Stimulated activated CD4-positive, alpha-beta T cell treated with anti-CD3 and anti-CD28 coated beads, Interleukin-1b, Interleukin-23, amount 100 ng/mL, for 24 hours (primary cell): ENCODE measurements at places on chromosomes 12 and 14.
A peak's percentile ranks its signal among the peaks of the same experiment; 100 is the strongest.

GRCh38 chr12:39672976-39673375 is 53.4 kb upstream of the ABCD2 start:
- DNase-seq: no peak

DNA sequence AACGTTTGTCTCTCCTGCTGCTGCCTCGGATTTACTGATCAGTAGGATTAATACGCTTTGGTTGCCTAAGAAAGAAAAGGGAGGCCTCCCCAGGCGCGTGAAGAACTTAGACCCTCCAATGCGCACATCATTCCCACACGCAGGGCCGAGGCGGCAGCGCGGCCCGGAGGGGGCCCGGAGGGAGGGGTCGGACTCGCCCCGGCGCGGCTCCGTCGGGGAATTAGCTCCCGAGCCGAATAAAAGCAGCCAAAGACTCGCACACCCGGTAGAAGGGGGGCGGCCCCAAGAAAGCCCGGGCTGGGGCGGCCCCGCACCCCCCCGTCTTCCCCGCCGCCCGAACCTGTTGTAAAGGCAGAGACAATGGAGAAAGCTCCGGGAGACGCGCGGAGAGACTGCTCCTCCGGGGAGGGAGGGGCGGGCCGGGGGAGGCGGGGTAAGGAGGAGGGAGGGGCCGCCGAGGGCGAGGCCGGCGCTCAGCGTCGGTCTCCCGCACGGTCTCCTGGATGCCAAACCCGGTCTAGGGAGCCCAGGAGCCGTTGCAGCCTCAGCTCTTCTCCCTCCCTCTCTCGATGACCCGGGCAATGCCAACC is at the start of gene NELL2:
Gene NELL2, minus strand, starts transcription at position 362 of the 590 bp plus-strand sequence. CDS start 446 bp downstream, outside the sequence.
- DNase-seq: peak; percentile 56

DNA sequence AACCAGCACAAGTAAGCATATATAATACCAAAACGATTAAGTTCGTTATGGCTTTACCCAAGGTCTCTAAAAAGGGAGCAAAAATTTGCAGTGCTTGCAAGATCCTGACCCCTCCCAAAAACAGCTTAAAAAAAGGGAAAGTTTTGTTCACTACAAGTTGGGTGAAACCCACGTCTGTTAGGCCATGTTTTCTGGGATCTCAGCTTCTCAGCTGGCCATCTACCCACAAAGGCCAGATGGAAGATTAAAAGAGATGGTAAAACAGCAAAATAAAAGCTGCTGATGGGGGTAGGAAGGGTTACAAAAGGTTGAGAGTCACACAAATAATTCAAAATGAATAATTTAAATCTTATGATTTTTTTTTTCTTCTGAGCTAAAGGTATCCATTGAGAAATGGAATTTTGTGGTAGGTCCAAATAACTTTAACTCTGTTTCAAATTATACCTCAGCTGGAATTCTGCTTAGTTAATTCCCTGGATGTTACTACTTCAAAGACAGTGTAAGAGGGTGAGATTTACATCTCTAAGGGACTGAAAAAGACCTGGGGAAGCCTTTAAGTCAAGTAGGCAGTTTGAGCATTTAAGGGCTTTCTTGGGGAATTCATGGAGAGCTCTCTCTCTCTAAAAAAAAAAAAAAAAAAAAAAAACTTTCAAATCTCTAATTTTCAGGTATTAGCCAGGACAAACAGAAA is 185.6 kb upstream of the NAV3 start:
- no peak for DNase-seq

DNA sequence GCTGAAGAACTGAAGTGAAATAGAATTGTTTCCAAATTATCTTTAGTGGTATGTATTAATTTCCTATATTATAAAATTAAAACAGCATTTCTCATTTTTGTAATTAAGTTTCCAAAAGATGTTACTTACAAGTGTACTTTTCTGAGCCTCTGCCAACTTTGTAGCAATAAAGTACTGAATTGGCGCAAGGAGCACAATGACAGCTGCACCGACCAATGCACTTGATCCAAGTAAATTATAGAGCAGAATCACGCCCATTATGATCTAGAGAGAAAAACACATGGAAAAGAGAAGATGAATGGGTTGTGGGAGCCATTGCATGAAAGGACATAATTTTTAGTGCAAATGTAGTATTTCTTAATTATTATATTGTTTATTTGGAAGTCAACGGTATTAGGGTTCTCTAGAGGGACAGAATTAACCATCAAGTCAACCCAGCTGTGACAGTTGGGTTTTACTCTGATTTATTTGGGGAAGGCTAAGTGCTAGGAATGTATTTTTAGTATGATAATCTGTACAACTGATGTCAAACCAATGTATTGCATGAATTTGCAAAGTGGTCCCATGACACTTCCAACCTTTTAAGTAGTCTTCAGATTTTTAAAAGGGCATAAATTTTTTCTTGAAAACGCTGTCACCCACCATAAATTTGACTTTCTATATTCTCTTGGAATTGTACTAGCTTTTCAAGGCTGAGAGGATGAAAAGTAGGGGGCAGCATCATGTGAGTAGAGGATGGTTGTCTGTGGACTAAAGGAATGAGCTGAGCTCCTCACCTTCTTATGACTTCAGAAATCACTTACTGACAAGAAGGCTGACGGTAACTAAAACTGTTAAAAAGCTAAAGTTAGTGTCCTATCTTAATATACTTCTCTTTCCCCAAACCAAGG is 33.0 kb downstream of the ABCC9 start:
- no peak for DNase-seq

DNA sequence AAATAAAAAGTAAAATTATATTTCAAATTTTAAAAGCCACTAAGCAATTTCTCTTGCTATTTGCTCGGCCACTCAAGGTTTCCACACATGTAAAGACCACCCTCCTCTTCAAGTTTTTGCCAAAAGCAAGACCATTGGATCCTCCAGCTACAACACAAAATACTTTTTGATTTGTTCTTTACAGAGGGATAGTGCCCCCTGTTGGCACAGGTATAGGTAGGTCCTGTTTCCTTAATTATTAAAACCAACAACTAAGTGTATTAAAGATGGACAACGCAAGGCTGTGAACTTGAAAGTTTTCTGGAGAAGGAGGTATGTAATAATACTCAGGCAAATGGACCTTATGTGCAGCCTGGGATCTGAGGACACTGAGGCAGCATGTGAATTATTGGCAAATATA is 23.8 kb downstream of the ATP6V1D start:
- DNase-seq: no peak

- DNase-seq: peak; percentile 40
Measured at GRCh38 chr12:53046655-53047220, 3.1 kb upstream of the TNS2 start.

DNA sequence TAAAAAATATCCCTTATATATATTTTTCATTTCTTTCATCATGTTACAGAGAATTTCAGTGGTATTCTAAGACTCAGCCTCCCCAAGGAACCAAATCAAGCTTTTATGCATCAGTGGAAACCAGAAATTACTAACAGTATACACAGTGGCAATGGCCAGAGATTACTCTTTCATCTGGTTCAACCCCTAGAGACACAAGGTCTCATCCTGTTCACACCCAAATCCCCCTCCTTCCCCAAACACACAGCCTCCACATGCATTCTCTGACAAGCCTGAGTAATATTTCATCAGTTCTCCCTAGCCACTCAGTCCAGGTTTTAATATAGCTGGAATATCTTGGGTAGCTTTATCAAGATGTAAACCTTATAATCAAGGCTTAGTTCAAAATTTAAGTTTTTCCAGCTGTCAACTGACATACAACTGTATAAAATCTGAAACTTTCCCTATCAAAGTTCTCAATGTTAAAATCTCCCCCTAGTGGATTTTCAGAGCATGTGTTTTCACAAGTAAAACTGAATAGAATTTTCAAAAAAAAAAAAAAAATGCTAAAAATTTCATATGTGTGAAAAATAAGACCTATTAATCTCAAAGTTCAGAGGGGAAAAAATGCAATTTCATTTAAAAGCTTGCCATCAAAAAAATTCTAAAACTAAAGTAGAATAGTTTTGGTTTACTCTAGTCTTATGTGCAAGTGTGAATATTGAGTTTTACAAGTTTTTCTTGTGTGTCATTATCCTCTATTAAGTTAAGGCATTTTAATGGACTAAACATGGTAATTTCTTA is 10.5 kb upstream of the SSTR1 start:
- no peak for DNase-seq

DNA sequence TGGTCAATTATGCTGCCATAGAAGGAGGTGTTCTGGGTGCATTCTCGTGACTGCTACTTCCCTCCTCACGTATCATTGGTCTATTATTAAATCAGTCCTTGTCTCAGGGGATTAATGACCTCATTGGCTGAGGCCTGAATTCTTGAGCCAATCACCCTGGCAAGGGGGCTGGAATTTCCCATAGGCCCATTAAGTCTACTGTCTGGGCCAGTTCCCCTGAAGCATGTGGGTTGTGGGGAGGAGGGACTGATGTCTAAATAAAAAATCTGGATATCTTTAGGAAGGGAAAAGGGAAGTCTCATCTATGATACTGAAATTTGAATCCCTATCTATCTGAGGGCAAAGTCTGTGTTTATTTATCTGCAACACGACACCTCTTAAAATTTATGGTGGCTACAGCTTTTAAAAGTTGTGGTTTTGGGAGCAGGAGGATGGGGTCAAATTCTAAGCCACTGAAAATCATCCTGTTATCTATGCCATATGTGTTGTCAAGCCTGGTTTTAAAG is 71.9 kb downstream of the DYRK2 start:
- no peak for DNase-seq

GRCh38 chr12:116126610-116127009 is 150.9 kb downstream of the MED13L start:
- no peak for DNase-seq

DNA sequence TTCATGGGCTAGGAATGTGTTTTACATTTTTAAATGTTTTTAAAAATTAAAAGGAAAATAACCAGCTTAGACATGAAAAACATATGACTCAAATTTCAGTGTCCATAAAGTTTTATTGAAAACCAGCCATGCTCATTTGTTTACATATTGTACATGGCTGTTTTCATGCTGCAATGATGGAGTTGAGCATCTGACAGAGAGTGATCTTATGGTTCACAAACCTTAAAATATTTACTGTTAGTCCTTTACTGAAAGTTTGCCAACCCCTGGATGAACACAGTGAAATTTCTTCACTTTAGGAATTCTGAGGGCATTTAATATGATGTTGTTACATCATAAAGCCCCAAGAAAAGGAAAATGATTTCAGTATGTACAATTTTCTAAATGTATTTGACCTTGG is 16.1 kb downstream of the RASSF9 start:
- DNase-seq: no peak

DNA sequence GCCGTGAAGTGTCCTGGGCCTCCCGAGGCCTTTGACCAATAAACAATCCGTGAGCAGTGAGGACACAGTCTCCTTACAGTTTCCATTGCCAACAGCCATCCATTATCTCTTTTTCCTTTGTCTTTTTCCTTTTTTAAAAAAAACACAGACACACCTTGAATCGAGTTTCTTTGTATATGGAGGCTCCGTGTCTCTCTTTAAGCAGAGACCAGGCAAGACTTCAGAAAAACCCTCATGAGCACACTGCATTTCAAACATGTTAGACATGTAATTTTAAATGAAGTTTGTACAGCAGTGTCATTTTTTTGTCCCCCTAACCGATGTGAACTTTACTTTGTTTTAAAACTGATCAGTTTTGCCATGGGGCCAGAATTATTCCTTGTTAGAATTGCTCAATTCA is 111.1 kb downstream of the SPTSSA start:
- DNase-seq: no peak

DNA sequence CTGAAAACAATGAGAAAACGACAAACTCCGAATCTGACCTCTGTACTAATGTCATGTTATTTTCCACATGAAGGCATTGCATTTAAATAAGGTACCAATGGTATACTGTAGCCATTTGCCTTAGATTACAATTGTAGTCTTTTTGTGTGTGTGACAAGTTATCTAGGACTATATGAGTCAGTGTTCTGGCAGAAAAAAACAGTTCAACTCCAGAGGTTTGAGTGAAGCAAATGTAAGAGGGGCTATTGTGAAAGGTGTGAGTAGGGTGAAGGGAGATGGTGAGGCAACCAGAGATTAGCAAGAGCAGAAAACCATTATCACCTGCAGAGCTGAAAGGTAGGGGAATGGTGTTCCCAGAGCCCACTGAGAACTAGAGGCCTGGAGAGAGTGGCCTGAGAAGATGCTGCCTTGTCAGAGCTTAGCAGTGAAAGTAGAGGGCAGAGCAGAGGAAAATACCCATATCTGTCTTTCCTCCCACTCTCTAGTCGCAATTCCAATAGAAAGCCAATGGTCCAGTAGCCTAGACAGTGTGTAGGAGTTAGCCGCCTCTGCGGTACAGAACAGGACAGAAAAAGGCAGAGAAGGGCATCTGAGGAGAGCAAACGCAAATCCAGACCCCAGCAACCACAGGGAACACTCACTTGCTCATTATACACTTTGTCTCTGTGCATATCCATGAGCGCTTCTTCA is 112.2 kb downstream of the DYRK2 start:
- DNase-seq: no peak

GRCh38 chr12:13937735-13938134 is 43.7 kb downstream of the GRIN2B start:
- no peak for DNase-seq

DNA sequence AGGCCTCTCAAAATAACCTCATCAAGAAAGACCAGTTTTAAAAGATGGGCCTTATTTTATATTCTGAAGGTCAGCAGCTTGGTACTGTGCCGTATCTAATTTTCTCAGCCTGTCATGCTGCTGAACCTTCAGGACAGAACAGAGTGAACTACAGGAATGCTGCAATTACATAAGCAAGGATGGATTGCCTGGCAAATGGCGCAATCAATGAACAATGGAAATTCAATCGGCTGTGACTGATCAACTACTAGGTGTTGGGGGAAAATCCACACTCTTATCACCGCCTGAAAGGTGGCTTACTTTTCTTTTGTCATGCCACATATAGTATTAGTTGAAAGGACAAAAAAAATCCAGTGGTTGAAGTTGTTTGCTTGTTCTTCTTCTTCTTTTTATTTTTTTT is 8.5 kb downstream of the ACSS3 start:
- DNase-seq: no peak

DNA sequence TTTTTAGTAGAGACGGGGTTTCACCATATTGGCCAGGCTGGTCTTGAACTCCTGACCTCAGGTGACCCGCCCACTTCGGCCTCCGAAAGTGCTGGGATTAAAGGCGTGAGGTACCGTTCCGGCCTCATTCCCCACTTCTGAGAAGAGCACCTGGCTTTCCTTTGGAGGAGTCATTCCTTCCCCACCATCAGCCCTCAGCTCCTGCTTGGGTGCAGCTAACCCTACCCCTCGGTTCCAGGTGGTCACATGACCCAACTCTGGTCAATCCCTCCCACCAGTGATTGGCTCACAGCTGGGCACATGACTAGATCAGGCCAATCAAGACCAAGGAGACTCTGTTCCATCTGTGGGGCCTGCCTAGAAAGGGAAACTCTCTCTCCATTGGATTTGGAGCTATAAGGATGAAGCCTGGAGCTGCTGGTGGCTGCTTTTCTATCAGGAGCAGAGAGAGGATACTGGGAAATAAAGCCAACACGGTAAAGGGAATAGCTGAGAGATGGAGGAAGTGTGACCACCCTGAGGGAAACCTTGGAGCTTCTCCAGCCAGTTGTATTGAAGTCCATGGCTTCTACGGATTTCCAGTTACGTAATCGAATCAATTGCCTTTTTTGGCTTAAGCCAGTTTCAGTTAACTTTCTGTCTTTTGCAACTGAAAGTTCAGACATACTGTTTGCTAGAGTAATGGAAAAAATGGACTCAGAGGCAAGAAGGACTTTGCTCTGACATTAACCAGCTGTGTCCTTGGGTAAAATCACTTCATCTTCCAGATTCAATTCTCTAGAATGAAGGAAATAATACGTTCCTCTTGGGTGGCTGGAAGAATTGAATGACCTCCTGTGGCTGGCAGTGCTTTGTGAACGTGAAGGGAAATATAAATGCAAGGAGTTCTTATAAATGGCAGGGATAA is 19.7 kb upstream of the IFT81 start:
- DNase-seq: no peak

GRCh38 chr14:47389535-47389934 is 285.9 kb downstream of the MDGA2 start:
- no peak for DNase-seq
